NCI-H2029 (cell line): ENCODE measurements at places on chromosomes 1 and 21.

GRCh38 chr1:113219828-113220227, 146.8 kb downstream of the LRIG2 start:
- no peak for DNase-seq

DNA sequence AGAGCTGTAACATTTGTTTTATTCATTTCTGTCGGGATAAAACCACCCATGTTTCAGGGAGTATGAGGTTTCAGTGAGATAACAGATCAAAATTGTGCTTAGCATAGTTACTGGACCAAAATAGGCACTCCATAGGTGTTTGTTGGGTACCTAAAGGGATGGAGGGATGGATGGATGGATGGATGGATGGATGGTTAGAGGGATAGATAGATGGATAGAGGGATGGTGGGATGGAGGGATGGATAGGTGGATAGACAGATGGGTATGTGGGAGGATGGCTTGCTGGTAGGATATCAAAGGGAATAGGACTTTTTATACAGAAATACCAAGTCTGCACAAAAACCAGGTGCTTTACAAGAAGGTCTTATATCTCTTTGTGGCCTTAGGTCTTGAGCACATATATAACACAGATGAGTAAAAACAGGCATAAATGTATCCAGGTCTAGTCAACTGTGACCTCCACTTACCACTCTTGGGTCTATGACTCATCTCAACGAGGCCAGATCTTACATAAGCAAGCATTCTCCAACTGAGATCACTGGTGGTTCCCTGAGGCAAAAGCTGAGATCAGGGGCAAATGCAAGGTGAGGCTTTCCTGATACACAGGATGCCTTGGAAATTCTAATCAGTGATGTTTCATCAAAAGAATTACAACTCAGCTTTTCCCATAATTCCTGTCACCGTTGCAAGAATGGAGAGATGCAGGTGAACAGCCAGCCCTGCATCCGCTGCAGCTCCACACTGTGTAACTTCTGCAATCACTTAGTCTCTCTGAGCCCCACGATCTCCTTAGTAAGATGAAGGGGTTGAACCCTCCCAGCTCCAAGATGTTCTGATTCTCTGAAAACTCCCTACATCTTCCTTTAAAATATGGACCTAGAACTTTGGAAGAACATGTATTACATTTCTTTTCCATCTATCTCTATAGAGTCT, 32.0 kb downstream of the PTAFR start:
- DNase-seq: no peak

DNA sequence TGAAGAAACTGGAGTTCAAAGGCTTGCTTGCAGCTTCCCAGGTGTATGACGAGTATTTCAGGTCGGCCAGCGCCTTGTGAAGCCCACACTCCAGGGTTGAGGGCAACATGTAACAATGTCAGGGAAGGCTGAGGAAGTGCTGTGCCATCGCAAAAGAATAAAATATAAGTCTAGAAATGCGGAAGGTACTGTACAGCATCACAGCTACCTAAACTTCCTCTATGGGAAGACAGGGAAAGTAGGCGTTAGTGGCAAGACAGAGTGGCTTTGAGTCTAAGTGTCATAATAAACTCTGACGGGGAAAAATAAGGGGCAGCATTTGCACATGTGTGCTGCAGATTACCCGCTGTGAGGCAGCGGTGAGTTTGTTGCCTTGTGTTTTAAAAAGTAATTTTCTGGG, 28.9 kb downstream of the DOP1B start:
- DNase-seq: no peak

- no peak for DNase-seq
Observed at GRCh38 chr1:158323866-158324265, 7.5 kb downstream of the CD1B start.

GRCh38 chr1:10635992-10636391, 160.5 kb downstream of the CASZ1 start:
- no peak for DNase-seq

DNA sequence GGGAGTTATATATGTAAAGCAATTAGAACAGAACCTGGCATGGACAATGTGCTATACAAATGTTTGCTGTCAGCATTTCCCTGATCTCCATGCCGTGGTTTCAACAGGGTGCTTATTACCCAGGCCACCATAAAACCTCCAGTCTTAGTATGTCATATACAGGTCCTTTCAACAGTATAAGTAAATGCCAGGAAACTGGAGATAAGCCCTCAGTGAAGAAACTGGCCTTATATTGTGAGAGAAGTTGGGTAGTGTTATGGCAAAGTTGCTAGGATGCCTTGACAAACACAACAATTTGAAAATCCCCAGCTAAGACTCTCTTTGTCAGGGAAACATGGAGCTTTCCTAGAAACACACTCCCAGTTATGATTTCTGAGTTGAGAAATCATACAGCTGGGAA, 850.2 kb upstream of the ADAMTS5 start:
- no peak for DNase-seq

DNA sequence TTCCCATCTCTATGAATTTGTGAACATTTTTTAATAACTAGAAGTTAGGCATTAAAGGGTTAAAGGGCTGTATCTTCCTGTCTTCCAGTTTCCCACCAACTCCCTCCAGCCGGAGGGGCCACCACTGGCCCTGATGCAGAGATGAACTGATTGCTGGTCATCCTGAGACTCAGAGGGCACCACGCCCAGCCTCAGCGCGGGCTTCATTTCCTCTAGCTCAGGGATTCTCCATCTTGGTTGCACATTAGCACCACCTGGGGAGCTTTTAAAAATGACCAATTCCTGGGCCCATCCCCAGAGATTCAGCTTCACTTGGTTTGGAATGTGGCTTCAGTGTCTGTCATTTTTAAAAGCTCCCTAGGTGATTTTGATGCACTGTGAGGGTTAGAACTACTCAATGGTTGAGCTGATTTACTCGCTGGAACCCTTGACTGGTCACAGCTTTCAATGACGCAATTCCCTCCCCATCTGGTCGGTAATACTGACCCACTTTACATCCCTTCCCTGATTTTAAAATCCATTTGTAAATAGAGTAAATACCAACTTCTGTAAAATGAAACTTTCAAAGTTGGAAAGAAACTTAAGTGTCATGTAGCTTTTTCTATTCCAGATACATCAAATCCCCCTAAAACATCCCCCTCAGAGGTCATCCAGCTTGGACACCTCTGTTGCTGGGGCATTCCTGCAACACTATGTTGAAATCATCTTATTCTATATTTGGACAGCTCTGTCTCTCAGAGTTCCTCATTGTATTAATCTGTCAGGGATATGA, 5.1 kb downstream of the NAV1 start:
- DNase-seq: no peak

DNA sequence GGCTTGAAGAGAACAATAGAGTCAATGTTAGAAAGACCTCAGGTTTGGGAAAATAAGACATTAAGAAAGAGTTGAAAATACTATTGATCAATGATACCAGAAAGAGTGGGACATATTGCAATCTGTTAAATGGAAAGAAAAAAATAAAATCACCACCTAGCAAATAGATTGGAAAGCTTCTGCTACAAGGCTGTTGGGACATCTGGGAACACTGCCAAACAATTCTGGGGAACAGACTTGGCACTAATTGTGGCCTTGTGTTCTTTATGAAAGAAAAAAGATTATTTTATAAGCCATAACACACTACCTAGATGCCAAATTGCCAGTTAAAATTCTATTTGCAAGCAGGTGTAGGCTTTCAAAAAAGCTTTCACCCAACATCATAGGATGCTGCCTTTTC, 137.8 kb downstream of the TSEN15 start:
- DNase-seq: no peak

DNA sequence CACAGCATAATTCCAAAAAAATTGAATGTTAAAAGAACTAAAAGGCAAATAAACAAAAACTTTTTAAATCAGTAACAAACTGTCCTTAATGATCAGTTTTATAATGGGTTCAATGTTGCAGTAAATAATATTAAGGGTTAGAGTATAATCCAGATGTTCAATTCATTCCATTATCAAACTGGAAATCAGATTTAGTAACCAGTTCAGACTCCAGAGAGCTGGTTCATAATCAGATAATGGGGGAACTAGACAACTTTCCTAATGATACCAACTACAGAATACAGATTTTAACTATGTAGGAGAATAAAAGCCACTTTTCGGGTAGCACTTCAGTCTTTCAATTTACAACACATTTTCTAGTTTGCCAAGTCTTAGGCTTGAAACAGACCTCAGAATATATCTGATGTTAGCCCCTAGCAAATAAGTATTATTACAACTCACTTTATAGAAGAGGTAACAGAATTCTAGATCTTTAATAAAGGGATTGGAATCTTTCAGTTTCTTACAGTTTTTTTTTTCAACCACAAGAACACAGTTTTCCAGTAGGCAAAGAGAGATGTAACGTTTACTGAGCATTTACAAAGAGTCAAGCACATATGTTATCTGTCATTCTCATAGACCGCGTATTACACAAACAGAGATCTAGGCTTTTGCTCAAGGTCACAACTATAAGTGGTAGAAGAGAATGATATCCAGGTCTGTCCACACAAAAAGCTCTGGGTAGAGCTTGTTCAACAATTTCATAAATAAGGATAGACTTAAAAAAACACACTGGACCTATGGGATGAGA, 1.9 kb upstream of the DCAF6 start:
- no peak for DNase-seq
